ENCODE measurements at places on chromosomes 12 and 14.

DNA sequence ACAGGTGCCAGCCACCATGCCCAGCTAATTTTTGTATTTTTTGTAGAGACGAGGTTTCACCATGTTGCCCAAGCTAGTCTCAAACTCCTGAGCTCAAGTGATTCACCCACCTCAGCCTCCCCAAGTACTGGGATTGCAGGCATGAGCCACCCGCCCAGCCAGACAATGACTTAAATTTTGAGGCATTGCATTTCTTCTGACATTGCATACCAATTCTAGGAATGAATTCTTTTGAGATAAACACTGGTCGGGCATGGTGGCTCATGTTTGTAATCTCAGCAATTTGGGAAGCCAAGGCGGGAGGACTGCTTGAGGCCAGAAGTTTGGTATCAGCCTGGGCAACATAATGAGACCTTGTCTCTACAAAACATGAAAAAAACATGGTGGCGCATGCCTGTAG is 2.5 kb upstream of the CELA1 start:
- no peak for DNase-seq

DNA sequence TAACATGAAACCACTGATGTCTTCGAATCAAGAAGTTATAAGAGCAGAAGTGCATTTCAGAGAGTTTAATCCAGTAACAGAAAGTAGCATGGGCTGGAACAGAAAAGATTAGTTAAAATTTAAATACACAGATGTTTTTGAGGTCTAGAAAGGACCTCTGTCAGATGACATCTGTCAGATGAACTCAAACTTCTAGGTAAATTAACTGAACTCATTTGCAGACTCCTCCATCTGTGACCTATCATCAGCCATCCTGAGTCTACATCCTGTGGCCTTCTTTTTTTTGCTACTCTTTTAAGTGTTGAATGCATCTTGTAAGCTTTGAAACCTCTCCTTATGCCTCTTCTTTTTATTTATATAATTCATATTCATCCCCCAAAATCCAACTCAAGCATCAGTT is 53.3 kb downstream of the C2CD5 start:
- no peak for DNase-seq

- no peak for DNase-seq
Measured at GRCh38 chr12:46470036-46470627, 97.6 kb upstream of the SLC38A2 start.

DNA sequence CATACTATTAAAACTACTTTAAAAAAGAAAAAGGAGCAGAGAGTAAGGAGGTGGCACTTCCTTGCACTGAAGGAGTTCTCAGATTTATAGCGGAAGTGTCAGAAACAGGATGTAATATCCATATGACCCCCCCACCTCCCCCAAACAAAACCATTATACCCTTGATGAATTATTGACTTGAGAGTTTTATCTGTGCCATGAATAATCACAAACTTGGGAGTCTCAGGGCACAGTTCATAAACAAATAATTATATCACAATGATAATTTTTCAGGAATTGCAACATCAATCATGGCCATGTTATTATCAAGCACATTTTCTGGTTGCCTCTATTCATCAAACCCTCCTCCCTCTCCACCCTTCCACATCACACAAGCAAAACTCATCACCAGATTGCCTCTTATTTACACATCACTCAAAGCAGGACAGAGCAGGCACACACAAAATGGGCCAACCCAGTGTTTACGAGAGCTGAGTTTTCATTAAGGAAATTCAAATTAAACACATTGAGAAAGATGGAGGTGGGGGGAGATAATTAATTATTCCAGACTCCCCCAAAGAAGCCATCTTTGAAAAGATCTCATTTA is 141.4 kb downstream of the EGLN3 start:
- DNase-seq = no peak

GRCh38 chr12:89513544-89513943 is 11.1 kb downstream of the GALNT4 start:
- DNase-seq = no peak

- no peak for DNase-seq
Measured at GRCh38 chr12:113325916-113326315, 9.0 kb downstream of the SLC8B1 start.

- DNase-seq = no peak
Measured at GRCh38 chr14:83594874-83595273, 1935.1 kb upstream of the FLRT2 start.

DNA sequence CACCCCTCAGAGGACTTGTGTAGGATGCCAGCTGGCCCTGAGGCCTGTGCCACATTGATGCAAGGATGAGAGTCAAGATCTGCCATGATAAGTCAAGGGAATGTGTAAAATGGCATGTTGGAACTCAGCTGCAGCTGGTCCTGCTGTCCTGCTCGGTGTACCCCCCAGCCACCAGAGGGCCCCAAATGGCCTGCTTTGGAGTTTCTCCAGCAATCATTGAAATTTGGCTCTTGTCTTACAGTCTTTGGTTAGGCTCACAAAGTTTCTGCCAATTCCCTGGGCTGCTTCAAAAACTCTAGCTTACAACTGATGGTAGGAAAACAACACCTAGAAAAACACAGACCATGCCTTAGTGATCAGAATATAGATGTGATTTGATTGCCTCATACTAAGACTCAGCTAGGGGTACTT is 76.8 kb downstream of the HSD17B6 start:
- no peak for DNase-seq

DNA sequence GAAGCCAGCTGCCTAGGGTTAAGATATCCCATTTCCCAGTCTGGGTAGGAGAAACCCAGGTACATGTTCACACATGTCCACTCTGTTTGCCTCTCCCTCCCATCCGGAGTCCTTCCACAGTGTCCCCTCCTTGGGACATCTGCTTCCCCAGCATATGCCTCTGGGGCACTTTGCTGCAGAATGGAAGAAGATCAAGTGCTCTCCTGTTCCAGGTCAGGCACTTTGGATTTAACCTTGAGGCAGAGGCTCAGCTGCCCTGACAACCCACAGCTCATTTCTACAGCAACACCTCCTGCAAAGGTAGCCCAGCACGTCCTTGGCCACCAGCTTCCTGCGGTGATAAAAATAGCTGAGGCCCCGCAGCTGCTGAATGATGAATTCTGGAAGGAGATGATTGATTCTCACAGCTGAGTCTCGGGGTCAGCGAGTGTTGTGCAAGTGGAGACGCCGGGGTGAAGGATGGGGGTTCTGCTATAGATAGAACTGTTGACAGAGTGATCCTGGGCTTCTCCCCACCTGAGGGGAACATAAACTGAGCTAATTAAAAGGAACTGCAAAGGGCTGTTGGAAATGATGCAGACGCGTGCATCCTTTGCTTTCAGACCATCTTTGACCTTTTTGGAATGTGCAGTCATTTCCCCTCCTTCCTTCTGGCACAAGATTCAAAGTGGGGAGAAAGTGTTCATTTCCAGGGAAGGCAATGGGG is 145.0 kb downstream of the SLC38A6 start:
- no peak for DNase-seq

GRCh38 chr14:64220466-64220865 is 73.7 kb downstream of the ESR2 start:
- DNase-seq = no peak

DNA sequence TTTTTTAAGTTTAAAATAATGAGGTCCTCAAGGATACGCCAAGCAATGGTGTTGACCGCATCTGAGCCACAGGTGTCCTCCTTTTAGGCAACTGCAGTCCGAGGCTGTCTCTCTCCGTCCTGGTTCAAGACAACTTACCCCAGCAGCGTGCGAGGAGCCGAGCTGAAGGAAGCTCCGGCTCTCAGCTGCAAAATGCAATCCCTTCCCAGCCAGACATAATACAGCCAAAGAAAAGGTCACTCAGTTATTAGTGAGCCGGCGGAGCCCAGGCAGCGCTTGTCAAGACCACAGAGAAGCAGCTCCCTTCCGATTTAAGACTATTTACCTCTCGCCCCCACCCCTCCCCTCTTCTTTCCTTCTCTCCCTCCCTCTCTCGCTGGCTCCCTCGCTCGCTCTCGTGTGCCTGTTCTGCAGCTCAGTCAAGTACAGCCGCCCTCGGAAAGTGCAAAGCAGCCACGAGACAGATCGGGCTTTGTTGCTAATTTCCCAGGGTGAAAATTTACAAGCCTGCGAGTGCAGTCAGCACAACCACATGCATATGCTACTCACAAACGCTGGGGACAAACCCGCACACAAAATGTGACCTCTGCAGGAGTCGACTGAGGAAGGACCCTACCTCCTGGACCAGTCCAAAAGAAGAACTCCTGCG is 363 bp upstream of the LMO3 start:
- DNase-seq = no peak

DNA sequence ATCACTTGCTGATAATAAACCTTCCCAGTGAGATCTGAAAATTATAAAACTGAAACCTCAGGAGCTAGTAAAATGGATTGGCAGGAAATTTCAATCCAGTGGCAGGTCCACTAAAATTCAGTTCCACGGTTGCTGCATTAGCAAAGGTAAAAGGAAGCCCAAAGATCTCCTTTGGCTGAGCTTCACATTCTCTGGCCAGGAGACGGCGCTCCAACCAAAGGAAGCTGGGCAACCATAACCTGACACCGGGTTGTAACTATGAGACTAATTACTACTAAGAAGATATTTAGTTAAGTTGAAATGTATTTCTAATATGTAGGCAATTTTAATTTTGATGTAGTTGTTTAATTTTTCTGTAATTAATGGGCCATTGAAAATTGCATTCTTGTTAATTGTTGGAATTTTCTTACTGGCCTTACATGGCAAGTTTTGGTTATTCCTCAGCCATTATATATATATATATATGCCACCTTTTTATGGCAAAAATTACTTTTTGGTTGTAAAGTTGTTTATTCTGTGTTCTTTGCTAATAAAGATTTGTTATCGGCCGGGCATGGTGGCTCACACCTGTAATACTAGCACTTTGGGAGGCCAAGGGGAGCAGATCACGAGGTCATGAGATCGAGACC is 17.0 kb downstream of the OR8S1 start:
- no peak for DNase-seq

- DNase-seq = no peak
Measured at GRCh38 chr12:6233121-6233971, 33.1 kb downstream of the CD9 start.

DNA sequence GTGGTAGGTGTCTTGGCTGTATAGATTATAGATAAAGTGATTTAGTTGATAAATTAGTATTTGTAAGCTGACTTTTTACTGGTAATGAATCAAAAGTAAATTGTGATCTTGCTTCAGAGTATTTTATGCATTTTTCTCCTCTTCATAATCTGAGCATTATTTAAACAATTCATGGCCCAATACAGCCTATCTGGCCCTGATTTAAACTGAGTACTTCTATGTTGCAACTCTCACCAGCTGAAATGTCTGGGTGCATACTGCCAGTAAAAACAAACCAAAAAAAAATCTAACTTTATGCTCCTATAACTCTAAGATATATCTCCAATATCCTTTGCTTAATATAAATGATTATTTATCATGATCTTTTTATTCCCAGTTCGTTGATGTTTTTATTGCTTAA is 86.6 kb downstream of the MIA2 start:
- no peak for DNase-seq

GRCh38 chr14:25197885-25198284 is 147.9 kb upstream of the STXBP6 start:
- no peak for DNase-seq

DNA sequence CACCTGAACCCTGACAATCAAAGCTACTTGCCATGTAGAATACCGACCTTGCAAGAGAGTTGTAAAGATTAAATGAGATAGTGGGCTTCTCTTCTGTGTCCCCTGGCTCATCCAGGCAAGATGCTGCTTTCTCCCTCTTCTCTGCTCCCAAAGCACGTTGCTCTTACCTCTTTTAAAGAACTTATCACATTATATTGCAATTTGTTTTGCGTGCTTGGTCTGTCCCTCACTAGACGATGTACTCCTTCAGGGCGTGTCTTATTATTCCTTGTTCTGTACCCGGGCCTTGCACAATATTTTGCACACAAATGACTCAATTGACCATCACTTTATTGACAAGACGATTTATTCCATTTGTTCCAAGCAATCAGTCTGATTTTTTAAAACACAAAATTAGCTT is 3.3 kb downstream of the DCN start:
- no peak for DNase-seq

GRCh38 chr14:96071561-96071960 is 32.4 kb downstream of the C14orf132 start:
- no peak for DNase-seq

- DNase-seq = no peak
Measured at GRCh38 chr12:58502841-58503240, 417.5 kb downstream of the LRIG3 start.

DNA sequence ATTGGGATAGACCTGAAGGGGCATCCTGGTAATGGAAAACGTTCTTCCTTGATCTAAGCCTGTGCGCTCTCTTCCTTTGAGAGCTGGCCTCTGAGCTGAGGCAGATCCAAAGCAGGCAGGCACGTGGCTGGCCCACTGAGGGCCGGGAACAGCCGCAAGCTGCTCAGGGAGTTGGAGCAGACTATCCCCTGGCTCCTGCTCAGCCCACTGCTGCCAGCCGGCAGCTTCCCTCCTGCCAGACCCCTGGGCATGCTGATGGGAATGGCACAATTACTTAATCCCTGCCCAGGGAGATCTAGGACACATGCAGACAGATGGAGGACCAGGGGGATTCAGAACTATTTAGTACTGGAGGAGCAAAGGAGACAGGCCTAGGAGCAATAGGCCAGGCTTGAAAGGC is 14.4 kb downstream of the NEUROD4 start:
- DNase-seq = no peak

- DNase-seq = no peak
Measured at GRCh38 chr12:91542067-91542466, 359.4 kb upstream of the DCN start.

DNA sequence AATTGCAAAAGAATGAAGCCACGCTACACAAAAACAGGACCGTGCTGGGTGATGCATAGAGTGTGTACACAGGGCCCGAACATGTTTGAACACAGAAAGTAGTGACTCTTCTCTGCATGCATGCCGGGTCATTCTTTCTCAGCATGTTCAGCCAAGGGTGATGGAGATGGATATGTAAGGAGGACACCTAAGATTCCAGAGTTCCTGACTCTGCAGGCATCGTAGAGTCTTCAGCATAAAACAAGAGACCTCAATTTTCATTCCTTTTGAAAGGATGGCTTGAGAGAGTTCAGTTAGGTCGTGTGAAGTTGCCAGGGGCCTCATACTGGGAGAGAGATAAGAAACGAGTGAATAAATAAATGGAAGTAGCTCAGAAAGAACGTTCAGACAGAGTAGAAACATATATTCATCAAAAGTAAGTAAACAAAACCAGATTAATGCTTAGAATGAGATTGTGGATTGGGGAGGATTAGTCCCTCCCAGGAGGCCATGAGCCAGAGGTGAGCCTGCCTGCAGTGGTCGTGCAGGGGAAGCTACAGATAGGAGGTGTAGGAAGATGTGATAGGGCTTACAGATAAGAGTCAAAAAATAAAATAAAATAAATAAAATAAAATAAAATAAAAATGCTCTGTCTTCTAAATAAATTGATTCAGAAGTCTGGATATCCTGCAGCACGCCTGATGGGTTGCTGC is 27.6 kb upstream of the SEL1L start:
- DNase-seq = no peak

DNA sequence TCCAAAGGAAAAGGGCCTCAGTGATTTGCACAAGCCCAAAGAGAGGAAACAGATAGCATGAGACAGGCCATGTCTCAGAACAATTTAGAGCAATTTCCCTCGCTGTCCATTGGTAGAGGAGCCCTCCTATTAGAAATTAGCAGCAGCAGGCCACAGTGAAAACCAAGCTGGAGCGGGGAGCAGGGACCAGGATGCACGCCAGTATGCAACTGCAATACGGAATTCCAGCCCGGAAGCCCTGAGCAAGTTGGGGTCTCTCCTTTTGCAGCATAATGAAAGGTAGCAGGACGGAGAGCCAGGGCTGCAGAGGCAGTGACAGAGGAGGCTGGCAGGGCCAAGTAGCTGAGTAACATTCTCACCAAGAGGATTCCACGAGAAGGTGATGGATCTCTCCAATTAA is 84.9 kb upstream of the CLMN start:
- DNase-seq = no peak
